ENCODE measurements at places on chromosomes 6 and 20.

DNA sequence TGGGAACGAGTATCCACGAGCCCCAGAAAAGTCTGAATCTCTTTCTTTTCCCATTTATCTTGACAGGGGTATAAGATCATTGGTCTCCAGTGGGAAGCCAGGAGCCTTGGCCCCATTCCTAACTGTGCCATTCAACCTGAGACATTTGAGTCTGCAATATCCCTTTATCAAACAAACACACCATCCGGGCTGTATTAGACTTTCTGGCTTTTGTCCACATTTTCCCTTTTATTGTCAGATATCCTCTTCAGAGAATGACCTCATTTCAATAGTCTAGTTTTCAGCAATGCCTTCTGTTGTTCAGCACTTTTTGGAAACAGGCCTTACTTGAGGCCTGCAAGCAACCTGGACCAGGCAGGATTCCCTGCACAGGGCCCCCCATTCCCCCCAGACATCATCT lies 15.7 kb downstream of the BPIFA1 start:
- no peak for DNase-seq

- no peak for DNase-seq
Measured at GRCh38 chr6:21198032-21198640, 395.4 kb upstream of the SOX4 start.

DNA sequence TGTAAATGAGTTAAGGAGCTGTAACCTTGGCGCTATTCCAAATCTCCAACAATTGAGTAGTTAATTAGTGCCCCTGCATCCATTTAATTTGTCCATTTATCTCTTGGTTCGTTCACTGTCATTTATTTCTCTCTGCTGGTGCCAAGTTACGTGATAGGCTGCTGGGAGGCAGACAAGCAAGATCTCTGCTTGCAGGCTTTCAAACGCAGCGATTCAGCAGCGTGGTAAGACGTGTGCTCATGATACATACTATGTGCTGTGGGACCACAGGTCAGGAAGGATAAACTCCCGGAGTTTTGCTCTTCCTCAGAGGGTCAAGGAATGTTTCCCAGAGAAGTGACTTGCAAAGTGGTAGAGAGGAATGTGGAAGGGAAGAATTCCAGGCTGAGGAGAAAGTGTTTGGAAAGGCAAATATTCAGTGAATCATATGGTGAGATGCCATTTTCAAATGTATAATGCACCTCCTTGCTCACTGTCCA lies 46.4 kb downstream of the UTRN start:
- DNase-seq = no peak

GRCh38 chr6:158718461-158719046 lies 68.7 kb downstream of the SYTL3 start:
- peak; percentile 30 for DNase-seq

Measured in NCI-H345 (cell line).